ENCODE measurements at places on chromosomes 7 and 10.

DNA sequence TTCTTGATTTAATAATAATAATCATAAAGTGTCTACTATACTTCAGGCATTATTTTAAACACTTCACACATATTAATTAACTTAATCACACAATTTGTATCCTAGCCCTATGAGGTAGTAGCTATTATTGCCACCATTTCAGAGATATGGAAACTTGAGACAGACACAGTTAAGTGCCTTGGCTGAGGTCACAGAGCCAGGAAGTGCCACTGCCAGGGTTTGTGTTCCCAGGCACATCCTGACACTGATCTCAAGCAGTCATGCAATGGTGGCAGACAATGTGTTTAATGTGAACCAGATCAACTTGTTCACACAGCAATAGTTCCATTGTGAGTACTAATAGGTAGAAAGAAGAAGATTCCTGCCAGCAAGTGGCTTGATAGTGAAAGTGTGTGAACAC is 666.0 kb downstream of the SUGCT start:
- DNase-seq = no peak

DNA sequence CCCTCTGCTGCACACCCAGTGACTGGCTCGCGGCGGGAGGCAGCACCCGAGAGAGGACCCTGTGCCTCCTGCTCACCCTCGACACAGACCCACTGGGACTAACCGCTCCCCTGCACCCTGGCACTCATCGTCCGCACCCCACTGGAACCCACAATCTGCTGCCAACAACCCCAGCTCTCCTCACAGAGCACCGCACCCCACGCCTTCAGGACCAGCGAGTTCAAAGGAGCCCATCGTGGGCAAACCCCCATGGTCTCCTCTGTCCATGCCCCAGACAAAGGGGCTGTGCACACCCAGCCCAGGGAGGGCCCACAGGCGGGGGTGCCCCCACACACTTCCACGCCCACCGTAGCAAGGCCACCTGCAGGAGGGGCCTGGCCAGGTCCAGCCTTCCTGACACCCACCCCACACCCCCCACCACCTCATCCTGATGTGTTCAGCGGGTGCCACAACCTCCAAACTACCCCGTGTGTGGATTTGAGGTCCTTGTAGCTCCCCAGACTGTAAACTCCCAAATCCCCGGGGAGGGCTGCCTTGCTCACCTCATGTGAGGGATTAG is 14.0 kb downstream of the RASGEF1A start:
- DNase-seq = no peak

- peak; percentile 48 for DNase-seq
Observed at GRCh38 chr7:28626624-28627262, 214.4 kb downstream of the CREB5 start.

- DNase-seq = no peak
Observed at GRCh38 chr10:123356799-123357198, 202.6 kb downstream of the BUB3 start.

DNA sequence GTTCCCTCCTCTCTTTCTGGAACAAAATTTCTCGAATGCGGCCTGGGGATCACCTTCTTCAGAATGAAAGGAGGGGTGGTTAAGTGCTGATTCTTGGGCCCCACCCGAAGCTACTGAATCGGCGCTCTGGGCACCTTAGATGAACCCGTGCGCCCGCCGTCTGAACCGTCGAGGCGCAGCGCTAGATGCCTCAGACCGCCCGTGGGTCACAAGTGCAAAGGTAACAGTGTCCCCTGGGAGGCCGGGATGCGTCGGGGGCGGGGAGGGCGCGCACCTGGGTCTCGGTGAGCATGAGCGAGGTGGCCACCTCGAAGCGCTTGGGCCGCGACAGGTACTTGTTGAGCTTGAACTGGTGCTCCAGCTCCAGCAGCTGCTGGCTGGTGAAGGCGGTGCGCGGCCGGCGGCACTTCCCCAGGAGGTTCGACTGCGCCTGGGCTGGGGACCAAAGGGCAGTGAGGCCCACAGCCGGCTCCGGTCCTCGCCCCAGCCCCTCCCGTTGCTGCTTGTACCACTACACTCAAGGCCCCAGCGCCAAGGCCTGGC is 4.2 kb downstream of the MNX1 start:
- peak; percentile 44 for DNase-seq

- DNase-seq = no peak
Observed at GRCh38 chr7:112130729-112131410, 75.3 kb downstream of the DOCK4 start.

DNA sequence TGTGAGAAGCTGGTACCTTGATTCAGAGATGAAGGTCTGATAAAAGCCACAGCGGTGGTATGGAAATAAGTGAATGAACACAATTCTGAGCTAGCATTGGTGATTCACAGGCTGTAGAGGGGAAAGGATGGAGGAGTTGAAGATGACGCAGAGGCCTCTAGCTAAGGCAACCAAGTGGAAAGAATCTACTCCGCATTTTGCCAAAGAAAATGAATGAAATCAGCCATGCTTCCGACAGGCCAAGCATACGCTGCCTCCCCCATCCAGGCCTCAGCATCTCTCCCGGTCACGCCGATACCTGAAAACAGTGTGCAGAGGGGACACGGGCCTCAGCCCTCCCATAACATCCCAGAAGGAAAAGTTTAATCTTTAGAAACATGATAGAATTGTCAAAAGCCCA is 124.3 kb upstream of the UNC5B start:
- no peak for DNase-seq

DNA sequence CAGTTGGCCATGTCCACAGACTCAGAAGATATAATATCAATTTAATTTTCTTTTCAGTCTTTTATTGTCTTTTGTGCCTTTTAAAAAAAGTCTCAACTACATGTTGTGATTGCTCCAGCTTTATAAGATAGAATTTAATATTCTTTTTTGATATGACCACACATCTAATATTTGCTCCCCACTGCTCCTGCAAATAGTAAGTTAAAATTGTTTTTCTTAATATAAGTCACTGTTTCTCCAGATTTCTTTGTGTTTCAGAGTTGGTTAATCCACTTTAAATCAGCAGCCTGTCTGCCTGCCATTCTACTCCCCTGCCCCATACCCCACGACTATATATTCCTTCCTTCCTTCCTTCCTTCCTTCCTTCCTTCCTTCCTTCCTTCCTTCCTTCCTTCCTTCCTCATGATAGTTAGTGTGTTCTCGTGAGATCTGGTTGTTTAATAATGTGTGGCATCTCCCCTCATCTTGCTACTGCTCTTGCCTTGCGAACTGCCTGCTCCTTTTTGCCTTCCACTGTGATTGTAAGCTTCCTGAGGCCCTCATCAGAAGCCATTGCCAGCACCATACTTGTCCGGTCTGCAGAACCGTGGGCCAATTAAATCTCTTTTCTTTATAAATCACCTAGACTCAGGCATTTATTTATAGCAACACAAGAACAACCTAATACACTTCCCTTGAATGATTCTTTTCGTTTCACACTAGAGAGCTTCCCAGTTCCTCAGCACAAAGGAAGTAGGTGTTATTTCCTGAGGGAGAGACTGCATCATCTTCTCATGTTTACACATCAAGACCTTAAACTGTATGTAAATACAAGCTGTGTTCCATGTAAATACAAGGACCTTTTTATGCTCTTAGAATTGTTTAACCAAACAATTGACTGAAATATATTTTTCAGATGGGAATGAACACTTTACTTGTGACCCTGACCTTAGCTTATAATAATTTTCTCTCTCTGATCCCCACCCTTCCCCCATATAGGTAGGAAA is 24.5 kb downstream of the TAS2R16 start:
- no peak for DNase-seq

GRCh38 chr7:80288175-80289122 is 153.8 kb downstream of the GNAI1 start:
- no peak for DNase-seq

DNA sequence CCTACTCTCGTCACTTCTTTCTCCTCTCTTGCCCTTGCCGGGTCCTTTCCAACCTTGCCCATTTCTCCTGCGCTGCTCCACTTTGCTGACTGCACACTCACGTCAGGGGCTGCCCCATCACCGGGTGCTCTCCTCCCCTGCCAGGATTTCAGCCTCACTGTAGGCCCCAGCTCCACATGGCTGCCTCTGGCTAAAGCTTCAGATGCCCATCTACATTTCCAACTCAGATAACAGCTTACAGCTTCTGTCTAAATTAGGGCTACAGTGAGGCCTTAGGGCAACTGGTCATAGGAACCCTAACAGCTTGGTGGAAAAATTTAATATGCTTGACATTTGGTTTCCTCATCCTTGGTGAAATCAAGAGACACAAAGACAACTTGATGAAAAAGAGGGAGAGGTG is 25.9 kb downstream of the C10orf120 start:
- DNase-seq = no peak

GRCh38 chr10:119370111-119370741 is 162.9 kb downstream of the GRK5 start:
- no peak for DNase-seq

DNA sequence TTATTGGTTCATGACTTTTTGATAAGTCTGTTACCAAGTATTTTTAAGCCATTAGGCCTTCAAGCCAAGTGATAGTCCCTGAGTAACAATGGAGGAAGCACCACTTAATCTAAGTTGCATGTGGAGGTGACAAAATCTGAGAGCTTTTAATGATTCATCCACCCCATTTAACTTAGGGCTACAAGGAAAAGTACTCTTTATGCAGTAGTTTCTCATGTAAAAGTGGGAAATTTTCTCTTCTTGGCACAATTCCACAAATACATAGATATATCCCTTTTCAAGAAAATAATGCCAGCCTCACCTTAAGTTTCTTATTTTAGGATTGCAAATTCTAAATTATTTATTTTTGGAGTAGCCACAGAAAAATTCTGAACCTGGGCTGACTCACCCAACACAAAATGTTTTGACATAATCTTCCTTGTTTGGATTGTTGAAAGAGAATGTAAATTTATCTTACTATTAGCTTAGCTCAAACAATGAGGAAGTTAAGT is 85.7 kb downstream of the SUGCT start:
- no peak for DNase-seq

DNA sequence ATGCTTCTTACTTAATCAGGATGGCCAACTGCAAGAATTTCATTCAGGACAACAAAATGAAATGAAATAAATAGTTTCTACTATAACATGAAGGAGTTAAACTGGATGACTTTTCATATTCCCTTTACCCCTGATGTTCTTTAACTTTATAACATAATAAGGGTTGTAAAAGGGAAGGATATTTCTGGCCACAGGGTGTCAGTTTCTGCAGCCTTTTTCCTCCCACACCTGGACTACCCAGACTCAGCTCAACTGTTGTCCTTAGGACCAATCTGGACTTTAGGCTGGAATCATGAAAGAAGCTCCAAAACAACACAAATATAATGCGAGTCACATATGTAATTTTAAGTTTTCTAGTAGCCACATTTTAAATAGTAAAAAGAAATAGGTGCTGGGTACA is 43.4 kb downstream of the PRPS1L1 start:
- no peak for DNase-seq

DNA sequence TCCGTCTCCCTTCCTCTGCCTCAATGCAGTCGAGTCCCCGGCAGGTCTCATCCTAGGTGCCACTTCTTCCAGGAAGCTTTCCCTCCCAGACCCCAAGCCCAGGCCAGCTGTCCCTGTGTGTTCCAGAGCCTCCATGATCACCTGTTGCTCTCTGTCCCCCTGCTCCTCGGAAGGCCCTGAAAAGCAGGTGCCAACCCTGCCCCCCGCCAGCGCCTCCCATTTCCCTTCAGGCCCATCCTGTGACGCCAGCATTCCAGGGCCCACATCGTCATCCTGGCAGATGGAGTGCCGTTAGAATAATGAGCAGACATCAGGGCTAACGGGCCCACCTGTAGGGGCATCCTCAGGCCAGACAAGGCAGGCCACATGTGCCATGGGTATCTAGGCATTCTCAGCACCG is 253.0 kb upstream of the PPP2R2D start:
- no peak for DNase-seq

All from GM20000 (cell line).